ENCODE measurements at places on chromosomes 13 and 19.
A peak's percentile ranks its signal among the peaks of the same experiment; 100 is the strongest.

DNA sequence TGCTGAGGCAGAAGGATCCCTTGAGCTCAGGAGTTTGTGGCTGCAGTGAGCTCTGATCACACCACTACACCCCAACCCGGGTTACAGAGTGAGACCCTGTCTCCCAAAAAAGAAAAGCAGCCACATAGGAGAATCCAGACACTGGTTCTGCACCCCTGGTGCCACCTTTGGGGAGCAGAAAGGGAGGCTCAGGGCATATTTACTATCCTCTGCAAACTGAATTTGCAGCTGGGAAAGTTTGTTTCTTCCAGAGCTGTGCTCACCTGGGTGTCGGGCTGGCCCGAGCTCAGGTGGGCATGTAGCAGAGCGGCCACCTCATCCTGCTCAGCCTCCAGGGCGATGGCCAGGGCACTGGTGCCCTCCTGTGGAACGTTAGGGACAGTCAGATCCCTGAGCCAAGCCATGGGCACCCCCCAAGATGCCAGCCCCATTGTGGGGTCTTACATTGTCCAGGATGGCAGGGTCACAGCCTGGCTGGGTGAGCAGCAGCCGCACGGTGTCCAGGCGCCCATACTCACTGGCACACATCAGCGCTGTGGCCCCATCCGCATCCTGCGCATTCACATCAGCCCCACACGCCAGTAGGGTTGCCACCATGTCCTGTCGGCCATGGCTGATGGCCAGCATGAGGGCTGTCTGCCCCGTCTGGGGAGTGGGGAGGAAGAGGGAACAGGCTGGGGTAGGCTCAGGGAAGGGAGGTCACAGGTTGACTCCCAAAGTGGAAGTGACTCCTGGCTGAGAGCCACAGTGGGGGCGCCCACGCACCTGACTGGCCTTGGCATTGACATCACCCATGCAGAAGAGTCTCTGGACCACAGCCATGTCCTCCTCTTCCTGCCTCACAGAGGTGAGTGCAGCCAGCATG is 3.1 kb downstream of the RPS28 start:
- DNase-seq, result no peak

- DNase-seq, result no peak
These were observed 1165.8 kb downstream of the OLFM4 start for GRCh38 chr13:54194233-54195024.

DNA sequence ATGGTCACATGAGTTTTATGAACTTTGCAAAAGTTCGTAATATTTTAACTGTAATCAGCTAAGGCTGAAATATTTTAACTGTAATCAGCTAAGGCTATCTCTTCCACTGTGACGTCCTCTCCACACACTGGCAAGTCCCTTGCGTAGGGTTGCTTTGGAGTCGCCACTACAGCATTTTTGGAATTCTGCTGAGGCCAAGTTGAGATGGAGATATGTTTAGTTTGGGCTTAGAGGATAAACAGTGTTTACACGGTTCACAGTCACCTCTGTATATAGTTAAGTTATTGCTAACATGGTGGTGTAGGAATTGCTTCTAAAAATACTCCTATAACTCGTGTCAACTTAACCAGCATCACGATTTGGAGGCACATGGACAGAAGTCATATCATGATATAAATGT is 143.6 kb upstream of the SERP2 start:
- no peak for DNase-seq

GRCh38 chr13:49629947-49630346 is 1.6 kb downstream of the ARL11 start:
- no peak for DNase-seq

- DNase-seq, result peak; percentile 99
These were observed 31.9 kb upstream of the FEM1A start for GRCh38 chr19:4759388-4760284.

GRCh38 chr13:38713046-38713445 is 26.2 kb downstream of the FREM2 start:
- no peak for DNase-seq

DNA sequence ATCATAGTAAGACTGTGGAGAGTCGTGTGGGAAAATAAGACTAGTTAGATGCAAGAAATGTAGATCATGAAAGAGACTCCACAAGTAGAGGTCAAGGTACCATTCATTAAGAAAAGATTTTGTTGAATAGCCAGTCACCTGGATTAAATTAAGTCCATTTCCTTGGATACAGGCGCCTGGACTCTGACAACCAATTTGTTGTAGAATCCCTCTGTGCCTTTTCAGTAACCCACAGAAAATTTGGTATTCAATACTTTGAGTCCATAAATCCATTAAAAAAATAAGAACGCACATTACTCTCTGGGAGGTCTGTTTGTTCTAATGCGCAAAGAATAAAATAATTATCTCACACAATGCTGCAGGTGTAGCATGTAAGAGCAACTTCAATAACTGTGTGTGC is 469.4 kb downstream of the KLF12 start:
- DNase-seq, result no peak

DNA sequence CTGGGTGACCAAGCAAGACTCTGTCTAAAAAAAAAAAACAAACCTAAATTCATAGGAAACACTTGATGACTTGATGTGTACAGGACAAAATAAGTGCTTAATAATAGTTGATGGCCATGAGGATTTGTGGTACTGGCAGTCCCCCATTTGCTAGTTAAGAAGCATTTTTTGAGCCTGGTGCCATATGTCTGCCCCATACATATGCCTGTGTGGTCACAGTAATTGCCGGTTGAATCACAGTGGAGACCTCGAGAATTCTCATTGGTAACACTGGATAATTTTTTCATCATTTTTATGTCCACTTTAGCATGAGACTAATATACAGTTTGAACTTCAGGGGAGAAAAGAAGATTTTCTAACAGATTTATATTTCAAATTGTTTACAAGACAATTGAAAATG is 79.2 kb downstream of the LRCH1 start:
- no peak for DNase-seq

- DNase-seq, result no peak
These were observed 45.2 kb downstream of the CDADC1 start for GRCh38 chr13:49292742-49293486.

DNA sequence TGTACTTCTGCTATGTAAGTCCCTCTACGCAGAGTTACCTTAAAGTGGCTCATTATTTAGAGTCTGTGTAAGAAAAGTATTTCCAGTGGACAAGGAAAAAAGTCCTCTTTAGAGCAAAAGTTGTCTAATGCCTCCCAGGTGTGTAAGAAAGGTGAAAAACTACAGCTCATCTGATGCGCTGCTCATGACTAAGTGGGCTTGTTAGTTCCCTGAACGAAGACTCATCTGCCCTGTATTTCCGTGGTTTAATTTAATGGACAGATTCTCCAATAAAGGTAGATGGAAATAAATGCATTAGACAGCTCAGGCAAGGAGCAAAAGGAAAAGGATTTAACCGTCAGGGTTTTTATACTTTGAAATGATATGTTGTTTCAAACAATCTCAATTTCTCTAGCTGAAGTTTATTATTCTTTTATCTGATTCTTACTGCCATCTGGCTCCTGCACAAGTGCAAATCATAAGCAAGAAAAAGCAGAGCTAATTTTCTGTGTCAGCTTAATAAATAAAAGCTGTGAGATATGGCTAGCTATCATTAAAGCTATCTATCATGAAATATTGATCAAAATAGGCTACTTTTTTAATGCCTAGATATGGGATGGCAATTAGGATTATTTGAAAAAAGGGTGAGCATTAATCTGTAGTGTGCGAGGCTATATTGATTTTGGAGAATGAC is 73.7 kb upstream of the PCDH9 start:
- DNase-seq, result no peak

DNA sequence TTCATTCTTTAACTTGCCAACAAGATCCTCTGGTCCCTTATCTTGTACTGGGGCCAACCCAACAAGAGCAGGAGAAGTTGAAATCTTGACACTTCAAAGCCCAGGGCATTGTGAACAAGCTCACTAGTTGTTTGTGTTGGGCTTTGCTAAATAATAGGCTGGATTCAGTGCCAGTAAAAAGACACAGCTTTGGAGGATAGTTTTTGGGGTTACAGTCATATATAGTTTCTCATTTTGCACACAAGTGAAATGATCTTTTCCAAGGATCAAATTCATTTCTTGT is 30.3 kb upstream of the LRCH1 start:
- DNase-seq, result no peak

- DNase-seq, result no peak
These were observed 263.1 kb upstream of the RXFP2 start for GRCh38 chr13:31476266-31476665.

- DNase-seq, result no peak
These were observed 11.1 kb downstream of the UQCRFS1 start for GRCh38 chr19:29201855-29202254.

DNA sequence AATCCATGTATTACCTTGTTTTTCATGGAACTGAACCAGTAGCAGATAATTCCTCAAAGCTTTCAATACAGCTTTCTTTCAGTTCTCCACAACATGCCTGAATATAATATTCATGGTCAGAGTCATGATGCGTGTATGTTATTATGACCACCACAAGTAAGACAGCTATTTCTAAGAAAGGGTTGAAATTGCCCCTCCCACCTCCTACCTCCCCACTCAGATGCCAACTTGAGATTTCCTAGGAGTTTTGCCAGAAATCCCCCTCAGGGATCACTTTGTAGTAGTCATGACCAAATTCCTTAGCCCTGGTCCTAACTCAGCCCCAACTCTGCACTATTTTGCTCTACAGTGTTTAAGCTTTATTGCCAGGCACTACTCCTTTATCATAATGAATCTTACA is 69.9 kb upstream of the RAP2A start:
- DNase-seq, result no peak

- DNase-seq, result no peak
These were observed 1438.6 kb downstream of the UQCRFS1 start for GRCh38 chr19:27774337-27774736.

DNA sequence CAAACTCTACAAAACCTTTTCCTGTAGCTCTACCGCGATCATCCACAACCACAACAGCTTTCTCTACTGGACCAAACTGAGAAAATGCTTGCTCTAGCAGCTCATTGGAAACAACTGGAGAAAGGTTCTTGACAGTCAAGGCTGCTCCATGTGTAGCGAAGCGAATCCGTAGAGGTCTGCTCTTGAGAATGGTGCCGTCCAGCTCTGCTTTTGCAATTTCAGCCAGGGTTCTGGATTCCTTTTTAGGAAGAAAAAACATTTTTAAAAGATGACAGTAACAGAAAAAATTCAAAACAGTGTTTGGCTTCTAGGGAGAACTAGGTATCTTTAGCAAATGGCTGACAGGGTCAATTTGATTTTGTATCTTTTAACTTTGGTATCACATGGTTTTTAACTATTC is 10.4 kb downstream of the PSPC1 start:
- no peak for DNase-seq

DNA sequence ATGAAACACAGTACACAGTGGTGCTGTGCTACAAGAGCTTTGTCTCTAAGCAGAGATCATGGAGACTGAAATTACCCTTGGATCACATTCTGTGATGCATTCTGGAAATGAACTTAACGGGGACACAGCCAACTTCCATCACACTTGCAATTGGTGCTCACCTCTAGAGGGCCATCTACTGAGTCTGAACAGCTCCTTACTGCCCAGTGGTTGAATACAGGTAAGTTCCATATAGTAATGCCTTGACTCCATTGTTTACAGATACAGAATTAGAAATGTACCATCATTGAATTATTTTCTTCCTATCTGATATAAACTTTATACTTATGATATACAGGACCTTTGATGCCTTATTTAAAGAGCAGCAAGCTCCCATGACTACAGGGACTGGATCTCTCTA is 686.4 kb downstream of the PCDH9 start:
- no peak for DNase-seq

- DNase-seq, result no peak
These were observed 27.3 kb downstream of the SHISA2 start for GRCh38 chr13:26024558-26024957.

DNA sequence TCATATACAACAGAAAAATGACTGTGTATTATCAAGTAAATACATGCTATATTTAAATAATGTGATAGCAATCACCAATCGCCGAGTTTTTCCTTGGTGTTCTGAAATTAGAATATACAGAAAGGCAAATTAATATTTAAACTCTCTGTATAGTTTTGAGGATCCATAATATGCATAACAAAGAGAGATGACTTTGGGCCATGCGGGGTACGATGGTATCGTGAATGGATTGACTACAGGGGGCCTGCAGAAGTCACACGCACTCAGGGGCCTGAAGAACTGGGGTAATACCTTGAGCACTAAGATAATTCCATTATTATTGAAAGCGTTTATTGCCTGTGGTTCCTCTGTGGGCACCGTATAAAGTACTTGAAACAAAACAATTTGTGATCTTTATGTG is 314.0 kb downstream of the TEX29 start:
- DNase-seq, result no peak

- no peak for DNase-seq
These were observed 71.6 kb upstream of the ZDHHC20 start for GRCh38 chr13:21530656-21531055.

DNA sequence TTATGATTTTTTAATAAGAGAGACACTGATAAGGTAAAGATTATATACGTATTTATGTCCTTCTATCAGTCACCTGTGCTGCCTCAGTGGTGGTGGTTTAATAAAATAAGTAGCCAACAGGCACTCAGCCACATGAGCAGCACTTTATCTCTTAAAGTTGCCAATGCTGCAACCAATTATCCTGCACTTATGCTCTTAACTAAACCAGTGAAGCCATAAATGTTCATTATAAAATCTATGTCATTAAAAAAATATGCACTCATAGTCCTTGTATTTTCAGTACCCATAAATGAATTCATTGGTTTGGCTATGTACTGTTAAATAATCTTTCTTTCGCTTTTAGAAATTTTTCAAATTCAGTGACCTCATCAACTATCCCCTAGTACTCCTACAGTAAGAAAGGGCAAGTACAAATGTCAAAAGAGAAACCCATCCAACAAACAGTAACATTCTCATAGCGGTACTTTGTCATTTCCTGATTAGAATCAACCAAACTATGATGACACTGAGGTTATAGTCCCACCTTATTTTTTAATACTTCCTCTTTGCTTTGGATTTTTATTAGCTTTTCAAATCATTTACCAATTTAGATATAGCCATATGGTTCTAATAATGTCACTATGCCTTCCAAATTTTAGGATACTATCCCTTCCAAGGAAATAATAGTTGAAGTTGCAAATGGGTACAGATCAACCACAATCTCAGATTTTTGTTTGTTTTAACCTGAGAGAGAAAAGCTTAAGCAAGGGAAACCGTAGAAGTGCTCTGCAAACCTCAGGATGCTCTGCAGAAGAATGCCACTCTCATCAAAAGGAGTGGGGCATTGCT is 190.9 kb downstream of the KLF12 start:
- DNase-seq, result no peak

GRCh38 chr19:2820112-2820702 is 539 bp downstream of the ZNF554 start:
- peak; percentile 30 for DNase-seq

- DNase-seq, result no peak
These were observed 98.7 kb upstream of the KL start for GRCh38 chr13:32917504-32917903.

DNA sequence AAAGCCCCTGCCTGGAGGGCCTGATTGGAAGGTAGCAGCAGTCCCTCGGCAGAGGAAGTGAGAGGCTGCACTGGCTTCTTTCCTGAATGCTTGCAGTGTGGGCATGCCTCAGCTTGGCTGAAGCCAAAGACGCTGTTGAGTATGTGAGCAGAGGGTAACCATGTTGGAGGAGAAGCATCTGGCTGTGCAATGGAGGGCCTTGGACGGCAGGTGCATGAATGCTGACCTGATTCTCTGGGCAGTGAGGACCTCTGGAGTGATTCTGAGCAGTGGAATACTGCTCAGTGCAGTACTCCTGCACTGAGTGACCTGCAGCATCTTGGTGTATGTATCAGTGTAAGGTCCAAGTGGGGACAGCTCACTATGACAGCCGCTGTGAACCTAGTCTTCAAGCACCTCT is 46.9 kb downstream of the SOX1 start:
- DNase-seq, result no peak
